Thyroid gland (tissue), 4 donors: ENCODE measurements at places on chromosomes 3 and 15. TPM values are rescaled to one million over a fixed set of nuclear protein-coding genes. Genes with fewer than 3 reads are reported as not detected.

DNA sequence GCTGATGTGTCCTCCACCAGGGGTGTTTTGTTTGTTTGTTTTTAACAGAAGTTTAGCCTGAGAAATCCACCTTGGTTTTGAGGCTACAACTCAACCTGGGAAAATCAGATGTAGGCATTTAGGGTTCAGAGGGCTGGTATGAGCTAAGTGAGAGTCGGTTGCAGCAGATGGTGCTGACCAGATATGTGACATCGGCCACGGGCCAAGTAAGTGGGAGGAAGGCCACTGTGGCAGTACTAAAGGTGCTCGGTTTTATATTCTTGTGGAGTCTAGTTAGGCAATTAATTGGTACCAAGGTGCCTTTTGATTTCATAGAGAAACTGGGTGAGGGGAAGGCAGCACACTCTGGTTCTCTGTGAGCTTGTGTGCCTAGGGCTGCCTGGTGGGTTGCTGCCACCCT, 10.5 kb downstream of the MTMR14 start:
- no peak overlapping the region for H3K4me3 ChIP-seq
- DNase-seq = no peak
- H3K27ac ChIP-seq = no peak overlapping the region
- H3K27me3 ChIP-seq = no peaks in the 10 kb centered on the region

GRCh38 chr3:108089579-108089978, 1.3 kb downstream of the CD47 start:
- H3K27ac ChIP-seq = peak overlapping the region; percentile 80
- no peak for DNase-seq
- H3K36me3 ChIP-seq = no peaks in the 10 kb centered on the region

DNA sequence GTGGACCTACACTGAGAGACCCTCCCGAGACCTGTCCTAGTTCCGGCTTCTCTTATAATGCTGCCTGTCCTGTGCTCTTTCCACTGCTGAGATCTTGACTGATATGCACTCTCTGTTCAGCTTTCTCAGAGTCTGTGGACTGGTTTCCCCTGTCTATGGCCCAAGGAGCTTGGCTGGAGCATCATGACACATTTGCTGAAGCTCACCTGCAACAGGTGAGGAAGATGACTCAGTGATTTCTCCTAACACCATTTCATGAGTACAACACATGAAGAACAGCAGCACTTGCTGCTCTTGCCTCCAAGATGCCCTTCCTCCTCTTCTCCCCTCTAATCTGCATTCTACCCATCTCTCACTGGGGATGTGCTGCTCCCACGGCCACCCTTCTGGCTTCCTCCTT, 92.1 kb downstream of the DUT start:
- peaks cover 52% of the 10 kb centered on the region for H3K36me3 ChIP-seq
- no peak overlapping the region for H3K4me3 ChIP-seq
- no peaks in the 10 kb centered on the region for H3K4me1 ChIP-seq
- no peak for DNase-seq
- H3K27ac ChIP-seq = no peak overlapping the region

- no peaks in the 10 kb centered on the region for H3K36me3 ChIP-seq
- H3K27ac ChIP-seq = peak within 1 kb of the TSS; percentile 74
- H3K4me1 ChIP-seq = peaks cover 31% of the 10 kb centered on the region
- H3K4me3 ChIP-seq = peak within 1 kb of the TSS; percentile 82
- DNase-seq = peak; percentile 93
- no peaks in the 10 kb centered on the region for H3K27me3 ChIP-seq
These were observed at the start of gene ZNF609 for GRCh38 chr15:64460206-64460723. Gene ZNF609, plus strand, starts transcription at chr15:64460578. Its CDS starts 38,842 bp downstream, at chr15:64499420.

DNA sequence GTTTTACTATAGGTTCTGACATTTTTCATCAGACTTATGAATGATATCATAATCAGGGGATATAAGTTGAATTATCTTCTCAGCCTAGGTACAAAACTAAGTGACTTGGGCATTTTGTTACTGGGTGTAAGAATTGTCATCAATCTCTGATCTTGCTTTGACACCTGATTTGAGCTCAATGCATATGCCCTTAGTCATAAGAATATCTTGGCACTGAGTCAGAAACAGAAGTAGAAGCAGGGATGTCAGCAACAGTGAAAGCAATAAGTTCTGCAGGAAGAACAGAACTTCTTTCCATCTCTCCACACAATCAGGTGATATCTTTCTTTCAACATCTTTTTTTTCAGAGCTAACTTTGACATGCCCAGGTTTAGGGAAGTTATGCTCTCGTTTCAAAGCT, 14.6 kb downstream of the SLITRK3 start:
- H3K4me3 ChIP-seq = no peak overlapping the region
- no peaks in the 10 kb centered on the region for H3K36me3 ChIP-seq
- H3K27ac ChIP-seq = no peak overlapping the region
- no peaks in the 10 kb centered on the region for H3K4me1 ChIP-seq
- DNase-seq = no peak

- H3K27me3 ChIP-seq = no peaks in the 10 kb centered on the region
- DNase-seq = peak; percentile 49
- no peak overlapping the region for H3K4me3 ChIP-seq
- H3K27ac ChIP-seq = no peak overlapping the region
- H3K4me1 ChIP-seq = peaks cover 6% of the 10 kb centered on the region
- H3K36me3 ChIP-seq = no peaks in the 10 kb centered on the region
These were observed 86.2 kb downstream of the IQSEC1 start for GRCh38 chr3:12986986-12987385.

The SLC22A13 gene
- not detected for total RNA-seq

- H3K27ac ChIP-seq = no peak overlapping the region
- H3K4me3 ChIP-seq = no peak overlapping the region
- H3K36me3 ChIP-seq = no peaks in the 10 kb centered on the region
- no peak for DNase-seq
- H3K4me1 ChIP-seq = peaks cover 20% of the 10 kb centered on the region
- H3K27me3 ChIP-seq = no peaks in the 10 kb centered on the region
These were observed 177.5 kb upstream of the ICE2 start for GRCh38 chr15:60656481-60656880.

DNA sequence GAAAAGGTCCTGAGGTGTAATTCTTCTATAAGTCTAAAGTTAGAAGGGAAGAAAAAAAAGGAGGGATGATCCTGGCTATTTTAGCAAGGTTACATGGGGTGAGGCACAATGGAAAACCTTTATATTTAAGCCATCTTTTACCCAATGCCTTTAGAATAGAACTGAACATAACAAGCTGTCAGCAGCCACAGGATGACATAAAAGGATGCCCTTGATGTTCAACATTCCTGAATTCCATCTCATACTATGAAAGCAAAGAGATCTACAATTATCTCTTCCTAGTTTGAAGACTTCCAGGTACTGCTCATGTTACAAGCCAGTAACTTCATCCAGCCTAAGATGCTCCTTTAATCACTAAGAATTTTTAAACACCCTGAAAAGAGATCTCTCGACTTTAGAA, 26.9 kb downstream of the NEK10 start:
- no peak overlapping the region for H3K27ac ChIP-seq
- DNase-seq = no peak
- H3K27me3 ChIP-seq = no peaks in the 10 kb centered on the region
- no peaks in the 10 kb centered on the region for H3K36me3 ChIP-seq
- no peaks in the 10 kb centered on the region for H3K4me1 ChIP-seq
- no peak overlapping the region for H3K4me3 ChIP-seq

DNA sequence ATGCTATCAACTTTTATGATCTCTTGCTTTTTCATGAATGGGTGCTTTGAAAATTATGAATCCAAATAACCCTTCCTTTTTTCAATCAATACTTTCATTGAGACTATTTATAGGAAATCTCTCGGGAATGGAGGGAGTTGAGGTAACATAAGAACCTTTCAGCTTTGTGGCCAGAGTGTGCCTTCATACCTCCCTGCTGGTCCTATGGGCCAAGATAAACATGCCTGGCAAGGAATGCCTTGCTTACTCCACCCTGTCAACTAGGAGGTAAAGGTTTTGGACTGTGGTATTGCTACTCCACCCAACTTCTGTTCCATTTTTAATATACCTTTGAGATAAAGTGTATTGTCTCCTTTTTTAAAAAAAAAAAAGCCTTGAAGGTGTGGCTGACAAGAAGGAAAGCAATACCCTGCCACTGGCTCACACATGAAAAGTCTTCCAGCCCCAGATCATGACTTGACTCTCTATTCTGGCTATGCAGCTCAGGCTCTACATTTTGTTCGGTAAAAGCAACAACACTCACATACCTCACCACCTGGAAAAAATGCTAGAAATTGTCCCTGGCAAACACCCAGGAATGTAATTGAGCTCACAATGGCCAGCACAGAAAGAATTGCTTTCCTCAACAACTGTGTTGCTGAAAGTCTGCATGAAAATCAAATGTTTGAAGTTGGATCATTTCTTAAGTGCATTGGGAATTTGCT, 35.8 kb downstream of the COL8A1 start:
- H3K4me1 ChIP-seq = peaks cover 28% of the 10 kb centered on the region
- no peak overlapping the region for H3K4me3 ChIP-seq
- peak; percentile 72 for DNase-seq
- no peaks in the 10 kb centered on the region for H3K36me3 ChIP-seq
- no peaks in the 10 kb centered on the region for H3K27me3 ChIP-seq
- peak overlapping the region; percentile 96 for H3K27ac ChIP-seq

DNA sequence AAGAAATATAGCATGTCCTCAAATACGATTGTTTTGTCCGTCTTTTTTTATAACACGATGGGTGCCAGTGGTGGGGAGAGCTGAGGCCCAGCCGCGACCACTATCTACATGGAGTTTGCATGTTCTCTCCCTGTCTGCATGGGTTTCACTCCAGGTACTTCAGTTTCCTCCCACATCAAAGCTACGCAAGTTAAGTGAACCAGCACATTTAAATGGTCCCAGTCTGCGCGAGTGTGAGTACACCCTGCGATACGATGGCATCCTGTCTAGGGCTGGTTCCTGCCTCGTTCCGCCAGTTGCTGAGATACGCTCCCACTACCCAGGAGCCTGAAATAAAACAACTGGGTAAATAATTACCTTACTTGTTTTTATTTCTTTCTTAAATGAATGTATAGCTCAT, 40.6 kb downstream of the ATP13A3 start:
- no peak overlapping the region for H3K27ac ChIP-seq
- peaks cover 7% of the 10 kb centered on the region for H3K4me1 ChIP-seq
- no peaks in the 10 kb centered on the region for H3K27me3 ChIP-seq
- H3K4me3 ChIP-seq = no peak overlapping the region
- peaks cover 35% of the 10 kb centered on the region for H3K36me3 ChIP-seq

GRCh38 chr3:149317072-149317471, 16.4 kb downstream of the TM4SF18 start:
- DNase-seq = no peak
- no peaks in the 10 kb centered on the region for H3K36me3 ChIP-seq
- H3K4me3 ChIP-seq = no peak overlapping the region
- no peak overlapping the region for H3K27ac ChIP-seq

DNA sequence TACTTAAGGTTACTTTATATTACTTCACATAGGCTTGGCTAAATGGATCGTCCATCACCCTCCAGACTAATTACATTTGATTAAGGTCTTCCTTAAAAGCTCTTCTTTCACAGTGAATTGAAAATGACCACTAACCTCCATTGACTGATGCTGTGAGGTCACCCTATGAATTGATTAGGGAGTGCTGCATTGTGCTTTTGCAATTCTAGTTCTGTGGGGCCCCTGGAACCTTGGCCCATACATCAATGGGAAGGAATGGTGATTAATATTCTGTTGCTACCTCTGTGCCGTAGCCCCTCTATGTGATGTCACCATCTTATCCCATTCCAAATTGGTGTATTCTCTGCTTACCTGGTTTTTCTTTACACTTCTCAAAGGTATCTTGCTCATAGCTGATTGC, 682.2 kb downstream of the SQOR start:
- no peak for DNase-seq
- H3K36me3 ChIP-seq = no peaks in the 10 kb centered on the region
- no peak overlapping the region for H3K4me3 ChIP-seq
- no peak overlapping the region for H3K27ac ChIP-seq
- no peaks in the 10 kb centered on the region for H3K4me1 ChIP-seq
- H3K27me3 ChIP-seq = no peaks in the 10 kb centered on the region

GRCh38 chr3:13637311-13637891, 88.5 kb downstream of the FBLN2 start:
- H3K27ac ChIP-seq = no peak overlapping the region
- H3K4me3 ChIP-seq = no peak overlapping the region

DNA sequence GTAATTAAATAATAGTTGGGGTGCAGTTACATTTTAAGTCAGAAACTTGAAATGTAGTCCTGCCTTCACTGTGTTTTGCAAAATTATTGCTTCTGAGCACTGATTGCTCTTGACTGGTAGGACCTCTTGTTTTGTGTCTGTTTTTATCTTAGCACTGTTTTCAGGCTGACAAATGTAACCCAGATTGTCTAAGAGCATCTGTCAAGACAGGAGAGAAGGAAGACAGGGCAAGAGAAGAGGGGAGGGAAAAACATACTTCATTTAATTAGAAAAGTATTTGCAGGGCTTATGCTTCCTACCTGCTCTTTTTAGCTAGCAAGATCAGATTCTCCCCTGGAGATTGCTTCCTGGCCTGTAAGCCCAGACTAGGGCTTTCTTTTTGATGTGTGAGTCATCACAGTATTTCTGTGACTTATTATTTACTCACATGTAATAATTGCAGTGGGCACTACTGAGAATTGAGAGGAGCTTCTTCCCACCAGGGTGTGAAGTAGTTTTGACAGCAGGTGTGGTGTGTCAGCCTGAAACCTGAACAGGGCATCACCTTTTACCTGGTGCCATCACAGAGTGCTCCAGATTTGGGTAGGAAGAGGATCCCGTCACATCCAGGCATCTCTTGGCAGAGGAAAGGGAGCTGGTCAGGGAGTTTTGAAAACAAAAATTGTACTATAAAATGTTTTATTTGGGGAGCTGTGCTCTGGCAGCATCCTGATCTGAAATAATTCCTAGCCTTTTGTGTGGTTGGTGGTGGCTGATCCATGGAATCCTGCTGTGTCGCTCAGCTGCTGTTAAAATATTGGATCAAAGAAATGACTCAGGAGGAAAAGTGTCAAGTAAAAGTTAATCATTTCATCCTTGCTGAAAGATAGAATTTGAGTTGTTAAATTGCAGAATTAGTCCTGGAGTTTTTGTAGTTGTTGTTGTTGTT, 98.2 kb downstream of the TMEM108 start:
- H3K27ac ChIP-seq = no peak overlapping the region
- H3K4me1 ChIP-seq = no peaks in the 10 kb centered on the region
- H3K36me3 ChIP-seq = no peaks in the 10 kb centered on the region
- no peak for DNase-seq
- no peaks in the 10 kb centered on the region for H3K27me3 ChIP-seq

GRCh38 chr3:10378742-10379141, 57.8 kb upstream of the SEC13 start:
- no peak overlapping the region for H3K4me3 ChIP-seq
- no peaks in the 10 kb centered on the region for H3K4me1 ChIP-seq
- H3K36me3 ChIP-seq = no peaks in the 10 kb centered on the region
- no peak overlapping the region for H3K27ac ChIP-seq
- no peak for DNase-seq

The SEMA5B gene
- total RNA-seq = 0.59 TPM

- no peak for DNase-seq
- no peak overlapping the region for H3K4me3 ChIP-seq
- no peaks in the 10 kb centered on the region for H3K27me3 ChIP-seq
- no peaks in the 10 kb centered on the region for H3K4me1 ChIP-seq
- H3K36me3 ChIP-seq = no peaks in the 10 kb centered on the region
- no peak overlapping the region for H3K27ac ChIP-seq
These were observed 342.1 kb downstream of the RSL24D1 start for GRCh38 chr15:54854667-54855066.

GRCh38 chr15:93420050-93420452, 331.0 kb upstream of the RGMA start:
- no peak overlapping the region for H3K4me3 ChIP-seq
- H3K27ac ChIP-seq = no peak overlapping the region
- no peaks in the 10 kb centered on the region for H3K36me3 ChIP-seq
- no peak for DNase-seq
- H3K4me1 ChIP-seq = no peaks in the 10 kb centered on the region
- no peaks in the 10 kb centered on the region for H3K27me3 ChIP-seq
